ENCODE measurements at places on chromosomes 7 and 10.

- no peak for DNase-seq
These were observed 59.7 kb upstream of the NEBL start for GRCh38 chr10:20956843-20957242.

- no peak for DNase-seq
These were observed 117.6 kb downstream of the SNX13 start for GRCh38 chr7:17822547-17823173.

DNA sequence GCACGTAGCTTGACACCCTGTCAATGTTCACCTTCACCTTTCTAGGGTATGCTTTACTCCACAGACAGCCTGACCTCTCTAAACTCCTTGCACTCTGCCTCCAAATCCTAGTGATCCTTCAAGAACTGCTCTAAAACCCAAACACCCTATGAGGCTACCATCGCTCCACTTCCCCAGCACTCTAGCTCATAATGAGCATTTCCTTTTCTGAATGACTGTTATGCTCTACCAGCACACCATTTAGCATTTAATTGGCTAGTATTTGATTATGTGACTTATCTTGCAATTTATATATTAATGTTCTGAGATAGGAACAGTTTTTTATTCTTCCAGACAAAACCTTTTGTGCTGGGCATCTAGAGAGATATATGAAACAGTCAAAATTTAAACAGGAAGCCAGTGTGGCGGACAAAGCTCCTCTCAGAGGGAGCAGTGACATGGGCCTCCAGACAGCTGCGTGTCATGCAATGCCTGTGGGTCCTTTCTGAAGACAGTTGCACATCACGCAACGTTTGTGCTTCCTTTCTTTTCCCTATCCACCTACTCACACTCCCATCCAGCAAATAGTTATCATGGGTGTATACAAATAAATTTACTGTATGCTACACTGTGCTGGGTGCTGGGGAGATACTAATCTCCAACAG lies 86.3 kb downstream of the ALOX5 start:
- no peak for DNase-seq

- no peak for DNase-seq
These were observed 151.1 kb downstream of the KCNMA1 start for GRCh38 chr10:77486517-77486916.

- DNase-seq: no peak
These were observed at the start of gene URGCP for GRCh38 chr7:43906331-43907010. TSS of gene URGCP (minus strand) at chr7:43906596. CDS start at chr7:43906575, 21 bp downstream.

DNA sequence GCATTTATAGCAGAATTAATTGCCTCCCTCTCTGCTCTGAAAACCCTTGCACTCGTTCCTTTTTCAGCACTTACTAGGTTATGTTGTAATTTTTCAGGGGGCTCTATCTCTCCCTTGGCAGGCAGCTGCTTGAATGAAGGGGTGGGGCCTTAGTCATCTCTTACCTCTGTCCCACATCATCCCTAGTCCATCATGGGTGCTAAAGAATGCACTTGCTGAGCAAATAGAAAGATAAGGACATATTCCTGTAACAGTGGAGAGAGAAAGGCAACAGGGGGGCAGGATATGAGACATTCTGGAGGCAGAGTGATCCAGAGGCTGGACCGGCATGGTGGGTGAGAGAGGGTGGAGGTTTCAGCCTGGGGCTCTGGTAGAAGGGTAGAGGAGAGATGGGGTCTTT lies 60.0 kb downstream of the MINDY4 start:
- DNase-seq: no peak
